Fibroblast of skin of left quadriceps (primary cell): ENCODE measurements at places on chromosomes 16 and 17.
A peak's percentile ranks its signal among the peaks of the same experiment; 100 is the strongest.

GRCh38 chr17:36674278-36674650 is 72.9 kb downstream of the MRM1 start:
- no peak for DNase-seq

GRCh38 chr17:6756425-6757031 is 682 bp downstream of the XAF1 start:
- DNase-seq: no peak

DNA sequence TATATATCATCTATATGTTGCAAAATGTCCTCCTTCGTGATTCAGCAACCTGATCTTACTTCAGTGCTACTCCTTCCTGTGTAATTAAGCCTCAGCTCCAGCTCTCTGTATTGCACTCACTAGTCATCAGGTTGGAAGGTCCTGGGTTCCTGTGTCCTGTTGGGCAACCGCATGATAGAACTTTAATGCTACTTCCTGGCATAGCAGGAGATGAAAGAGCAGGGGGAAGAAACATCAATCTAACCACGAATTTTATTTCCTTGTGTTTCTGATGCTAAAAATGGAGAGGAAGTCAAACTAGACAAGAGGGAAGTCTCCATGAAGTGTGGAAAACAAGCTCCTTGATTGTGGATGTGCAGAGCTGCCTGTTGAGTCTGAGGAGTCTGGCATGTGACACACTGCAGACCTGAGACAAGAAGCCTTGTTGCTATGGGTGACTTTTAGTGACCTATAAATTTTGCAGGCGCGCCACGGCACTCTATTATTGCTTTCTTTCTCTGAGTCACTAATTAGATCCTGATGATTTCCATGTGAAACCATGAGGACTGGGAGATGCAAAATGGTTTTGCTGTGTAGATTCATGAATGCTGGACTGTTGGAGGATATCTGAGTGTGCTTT is 25.6 kb downstream of the IGSF6 start:
- DNase-seq: peak; percentile 88

DNA sequence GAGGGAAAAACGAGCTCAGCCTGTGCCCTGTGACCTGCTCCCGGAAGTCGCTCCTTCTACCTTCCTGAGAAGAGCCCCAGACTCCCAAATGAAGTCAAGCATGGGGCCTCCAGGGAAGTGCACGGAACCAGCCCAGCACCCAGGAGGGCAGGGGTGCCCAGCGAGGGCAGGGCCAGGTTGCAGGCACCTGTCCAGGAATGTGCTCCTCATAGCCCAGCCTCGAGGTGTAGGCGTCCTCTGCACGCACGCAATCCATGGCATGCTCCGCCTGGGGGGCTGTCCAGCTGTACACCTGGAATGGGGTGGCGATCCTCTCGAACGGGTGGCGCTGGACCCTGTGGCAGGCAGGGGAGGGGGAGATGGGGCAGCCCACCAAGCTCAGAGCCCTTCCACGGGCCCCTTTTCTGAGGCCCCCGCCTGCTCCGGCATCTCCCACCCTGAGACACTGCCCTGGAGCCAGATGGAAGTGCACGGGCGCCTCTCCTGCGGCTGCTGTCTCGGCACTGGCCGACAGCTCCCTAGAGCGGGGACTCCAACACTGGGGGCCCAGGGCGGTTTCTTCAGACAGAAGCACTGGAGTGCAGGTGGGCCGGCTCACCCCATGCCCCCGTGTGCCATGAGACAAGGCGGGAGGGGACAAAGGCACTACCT is 10.9 kb downstream of the CLUH start:
- DNase-seq: no peak

DNA sequence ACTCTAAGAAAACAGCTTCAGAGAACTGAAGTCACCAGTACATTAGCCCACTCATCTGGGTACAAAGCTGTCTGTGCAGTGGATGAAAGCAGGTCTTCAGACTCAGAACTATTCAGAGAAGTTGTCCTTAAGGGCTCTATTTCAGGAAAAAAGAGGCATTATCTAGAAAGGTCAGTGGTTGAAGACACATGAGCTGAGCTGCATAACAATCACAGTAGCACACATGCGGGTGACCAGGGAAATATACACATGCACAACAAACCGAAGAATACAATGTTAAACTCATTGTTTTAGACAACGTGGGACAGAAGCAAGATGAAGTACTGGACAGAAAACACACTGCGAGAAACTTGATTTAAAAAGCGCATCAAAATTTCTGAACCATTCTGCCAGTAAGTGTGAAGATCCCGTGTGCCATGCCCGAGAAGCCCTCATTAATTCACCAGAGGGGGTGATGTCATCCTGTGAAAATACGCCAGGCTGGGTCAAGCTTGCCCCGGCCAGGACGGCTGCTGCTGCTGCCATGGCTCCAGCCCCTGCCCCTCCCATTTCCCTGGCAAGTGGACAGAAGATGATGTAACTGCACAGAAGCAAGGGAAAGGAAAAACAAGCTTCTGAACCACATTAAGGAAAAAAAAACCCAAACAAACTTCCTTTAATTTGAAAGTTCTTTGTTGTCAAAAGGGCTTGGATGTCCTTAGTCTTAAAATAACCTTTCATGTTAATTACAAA is 10.1 kb downstream of the DYNC1LI2 start:
- DNase-seq: peak; percentile 50

DNA sequence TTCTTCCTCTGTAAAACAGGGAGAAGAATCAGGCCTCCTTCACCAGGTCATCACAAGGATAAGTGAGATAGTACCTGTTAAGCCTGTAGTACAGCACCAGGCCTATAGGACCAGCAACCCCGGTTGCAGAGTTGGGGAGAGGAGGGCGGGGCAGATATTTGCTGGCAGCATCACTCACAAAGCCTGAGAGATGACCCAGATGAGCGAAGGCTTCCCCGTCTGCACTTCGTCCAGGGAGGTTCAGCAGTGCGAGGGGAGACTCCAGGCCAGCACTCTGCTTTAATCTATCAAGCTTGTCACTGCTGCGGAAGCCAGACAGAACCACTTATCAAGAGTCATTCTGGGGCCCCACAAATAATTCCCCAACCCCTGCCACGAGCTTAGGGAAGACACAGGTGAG is 15.8 kb upstream of the RBBP6 start:
- DNase-seq: no peak

DNA sequence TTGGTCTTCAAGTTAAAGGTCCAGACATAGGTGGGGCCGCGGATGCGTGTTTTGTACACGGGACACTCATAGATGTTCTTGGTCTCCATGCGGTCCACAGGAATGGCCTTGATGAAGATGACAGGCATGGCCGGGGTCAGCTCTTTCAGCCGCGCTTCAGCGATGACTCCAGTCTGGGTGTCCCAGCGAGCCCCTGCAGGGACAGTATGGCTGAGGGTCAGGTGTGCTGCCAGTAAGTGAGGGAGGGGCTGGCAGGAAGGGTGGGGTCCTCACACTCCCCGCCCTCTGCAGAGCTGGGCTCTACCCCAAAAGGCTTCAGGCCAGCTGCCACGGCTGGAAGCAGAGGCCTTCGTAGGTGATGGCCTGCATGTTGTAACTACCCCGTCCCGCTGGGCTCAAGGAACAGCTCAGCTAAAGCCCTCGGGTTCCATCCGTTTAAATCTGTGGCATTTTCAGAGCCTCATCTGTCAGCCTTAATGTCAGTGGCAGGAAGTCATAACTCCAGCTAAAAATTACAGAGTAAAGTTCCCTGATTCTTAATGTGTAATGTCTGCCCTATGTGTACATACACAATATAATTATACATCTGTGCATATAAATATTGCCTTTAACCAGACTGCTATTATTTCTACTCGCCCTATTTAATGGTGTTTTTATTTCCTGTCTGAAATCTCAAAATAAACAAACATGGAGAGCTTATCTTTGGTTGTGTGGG is 45.7 kb downstream of the PGS1 start:
- DNase-seq: no peak

DNA sequence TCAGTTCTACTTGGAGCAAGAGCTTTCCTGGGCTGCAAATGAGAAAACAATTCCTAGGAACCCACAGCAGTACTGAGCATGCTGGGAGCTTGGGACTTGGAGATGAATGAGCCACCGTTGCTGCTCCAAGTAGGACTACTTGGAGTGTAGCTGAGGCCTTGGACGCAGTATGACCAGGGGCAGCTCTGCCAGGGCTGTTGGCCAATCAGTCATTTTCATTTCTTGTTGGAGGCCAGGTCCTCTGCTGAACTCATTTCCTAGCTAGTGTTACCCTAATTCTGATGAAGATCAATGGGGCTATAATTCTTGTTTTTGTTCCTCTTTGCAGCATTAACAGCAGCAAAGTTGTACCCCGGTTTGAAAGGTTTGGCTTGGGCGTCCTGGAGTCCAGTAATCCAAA is 8.0 kb upstream of the LGALS9 start:
- DNase-seq: no peak

- DNase-seq: peak; percentile 61
These were observed 4.8 kb upstream of the ITGA3 start for GRCh38 chr17:50051082-50051576.

DNA sequence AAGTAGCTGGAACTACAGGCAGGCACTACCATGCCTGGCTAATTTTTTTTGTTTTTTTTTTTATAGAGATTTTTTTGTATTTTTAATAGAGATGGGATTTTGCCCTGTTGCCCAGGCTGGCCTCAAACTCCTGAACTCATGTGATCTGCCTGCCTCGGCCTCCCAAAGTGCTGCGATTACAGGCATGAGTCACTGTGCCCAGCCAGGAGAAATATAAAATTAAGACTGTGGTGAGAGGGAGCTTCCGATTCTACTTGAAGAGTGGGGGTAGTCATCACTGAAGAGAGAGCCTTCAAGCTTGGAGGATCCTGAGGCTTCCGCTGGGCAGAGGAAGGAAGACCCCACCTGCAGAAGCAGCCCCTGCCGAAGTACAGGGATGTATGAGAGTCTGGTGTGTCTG is 34.4 kb upstream of the RGS9 start:
- DNase-seq: no peak

DNA sequence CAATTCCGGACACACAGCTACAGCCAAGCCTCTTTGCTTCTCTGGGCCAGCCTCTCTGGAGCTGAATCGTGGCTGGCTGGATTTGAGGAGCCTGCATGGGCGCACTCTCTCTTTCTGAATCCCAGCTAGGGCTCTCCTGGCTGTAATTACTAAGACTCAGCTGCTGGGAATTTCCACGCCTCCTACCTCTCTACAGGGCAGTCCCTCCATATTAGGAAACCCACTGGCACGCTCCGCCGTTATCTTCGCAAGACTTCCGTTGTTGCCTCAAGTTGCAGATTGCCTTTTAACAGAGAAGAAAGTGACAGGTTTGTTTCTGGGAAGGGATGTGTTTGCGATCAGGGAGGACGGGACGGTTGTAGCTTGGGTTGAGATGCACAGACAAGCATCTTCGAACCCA is 188.4 kb upstream of the NLRP1 start:
- DNase-seq: no peak

- no peak for DNase-seq
These were observed 20.0 kb downstream of the CALCOCO2 start for GRCh38 chr17:48850792-48851323.

DNA sequence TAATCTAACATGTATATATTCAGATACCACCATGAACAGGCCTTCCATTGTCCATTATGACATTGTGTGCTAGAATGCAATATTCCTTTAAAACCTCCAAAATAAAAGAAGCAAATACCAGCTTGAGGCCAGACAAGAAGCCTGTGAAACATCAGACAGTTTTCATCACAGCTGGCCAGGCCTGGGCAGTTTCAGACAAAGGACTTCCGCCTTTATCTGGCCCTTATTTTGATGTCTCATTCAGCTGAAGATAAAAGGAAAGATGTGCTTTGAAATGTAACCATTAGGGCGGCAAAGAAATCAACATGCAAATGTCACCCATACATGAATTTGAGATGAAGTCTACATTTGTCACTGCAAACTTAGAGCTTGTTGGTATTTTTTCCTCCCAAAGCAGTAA is 737.5 kb downstream of the KCNJ2 start:
- no peak for DNase-seq

- no peak for DNase-seq
These were observed 27.5 kb downstream of the GGA2 start for GRCh38 chr16:23482778-23483177.

DNA sequence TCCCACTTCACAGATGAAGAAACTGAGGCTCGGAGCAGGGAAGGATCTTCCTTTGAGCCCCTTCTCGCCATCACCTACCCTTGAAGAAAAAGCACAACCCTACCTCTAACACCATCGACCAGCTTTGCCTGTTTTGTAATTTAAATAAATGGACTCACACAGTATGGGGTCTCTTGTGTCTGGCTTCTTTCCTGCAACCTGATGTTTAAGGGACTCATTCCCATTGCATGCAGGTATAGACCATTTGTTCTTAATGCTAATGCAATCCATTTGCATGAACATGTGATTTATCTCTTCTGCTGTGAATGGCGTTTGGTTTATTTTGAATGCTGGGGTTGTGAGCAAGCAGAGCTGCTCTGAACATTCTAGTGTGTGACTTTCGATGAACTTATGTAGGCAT is 150.8 kb upstream of the FOXF1 start:
- DNase-seq: no peak

DNA sequence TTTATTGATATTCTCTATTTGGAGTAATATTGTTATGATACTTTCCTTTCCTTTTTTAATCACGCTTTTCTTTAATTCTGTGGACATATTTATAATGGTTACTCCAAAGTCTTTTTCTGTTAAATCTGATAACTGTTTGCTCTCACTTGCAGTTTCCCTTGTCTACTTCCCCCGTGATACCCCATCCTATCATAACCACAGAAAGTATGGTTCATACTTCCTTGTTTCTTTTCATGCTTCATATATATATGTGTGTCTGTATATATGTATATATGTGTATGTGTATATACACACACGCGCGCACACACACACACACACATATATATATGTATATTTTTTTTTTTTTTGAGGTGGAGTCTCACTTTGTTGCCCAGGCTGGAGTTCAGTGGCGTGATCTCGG is 23.5 kb downstream of the SPECC1 start:
- no peak for DNase-seq
